ENCODE measurements at places on chromosomes 12 and 14.

DNA sequence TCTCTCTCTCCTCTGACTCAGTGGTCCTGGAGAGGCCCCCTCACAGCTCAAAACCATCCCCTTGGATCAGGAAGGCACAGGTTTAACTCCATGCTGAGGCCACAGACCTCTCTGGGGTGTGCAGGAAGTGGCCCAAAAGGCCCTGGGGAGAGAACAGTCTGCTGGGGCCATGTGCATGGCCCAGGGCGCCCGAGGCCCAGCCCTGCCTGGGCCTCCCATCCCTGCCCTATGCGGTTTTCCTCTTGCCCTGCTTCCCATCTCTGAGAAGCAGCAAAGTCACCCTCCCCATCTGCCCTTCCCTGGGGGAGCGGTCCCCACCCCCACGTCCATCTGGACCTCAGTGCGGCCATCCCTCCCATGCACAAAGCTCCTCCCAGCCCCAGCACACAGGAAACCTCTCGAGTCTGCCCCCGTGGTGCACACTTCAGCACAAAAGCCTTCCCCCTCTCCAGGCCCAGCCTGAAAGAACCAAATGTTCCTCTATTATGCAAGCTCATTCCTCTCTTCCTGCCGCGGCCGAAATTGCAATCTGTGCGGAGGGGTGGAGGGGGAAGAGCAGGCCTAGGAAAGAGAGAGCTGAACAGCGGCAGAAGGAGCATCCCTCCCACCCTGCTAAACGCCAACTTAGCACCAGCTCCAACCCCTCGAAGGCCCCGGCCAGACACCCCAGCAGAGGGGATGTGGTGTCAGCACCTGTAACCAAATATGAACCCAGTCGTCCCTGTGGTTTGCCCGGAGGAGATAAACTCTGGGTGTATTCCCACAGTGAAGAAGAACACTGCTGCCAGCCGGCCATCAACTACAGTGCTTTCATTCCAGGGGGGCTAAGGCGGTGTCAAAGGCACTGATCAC is 108.5 kb downstream of the SCARB1 start:
- peak; percentile 79 for DNase-seq

- no peak for DNase-seq
Measured at GRCh38 chr14:22233377-22233776, 355.6 kb downstream of the DAD1 start.

DNA sequence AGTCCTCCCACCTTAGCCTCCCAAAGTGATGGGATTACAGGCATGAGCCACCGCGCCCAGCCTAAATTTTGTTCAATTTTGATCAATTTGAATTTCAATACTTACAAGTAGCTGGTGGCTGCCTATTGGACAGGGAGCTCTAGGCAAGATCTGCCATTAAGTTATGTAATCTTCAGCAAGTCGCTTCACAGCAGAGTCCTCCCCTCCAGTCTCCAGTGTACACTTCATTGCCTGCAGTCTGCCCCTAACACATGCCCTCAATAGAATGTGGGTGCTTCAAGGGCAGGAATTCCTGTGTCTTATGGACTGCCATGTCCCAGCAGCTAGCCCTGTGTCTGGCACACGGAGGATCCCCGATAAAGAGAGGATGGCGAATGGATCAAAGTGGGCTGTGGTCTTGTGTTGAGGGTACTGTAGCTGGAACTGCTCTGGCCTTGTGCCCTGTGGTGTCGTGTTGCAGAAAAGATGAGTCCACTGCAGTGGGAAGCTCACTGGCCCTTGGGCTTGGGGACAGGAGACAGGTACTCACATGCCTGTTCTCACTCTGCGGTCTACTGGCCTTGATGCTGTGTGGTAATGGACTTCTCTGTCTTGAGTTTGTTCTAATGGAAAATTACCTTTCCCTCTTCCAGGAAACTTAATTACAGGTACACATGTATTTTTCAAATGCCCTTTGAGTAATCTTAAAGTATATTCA is 67.6 kb downstream of the TECPR2 start:
- no peak for DNase-seq

DNA sequence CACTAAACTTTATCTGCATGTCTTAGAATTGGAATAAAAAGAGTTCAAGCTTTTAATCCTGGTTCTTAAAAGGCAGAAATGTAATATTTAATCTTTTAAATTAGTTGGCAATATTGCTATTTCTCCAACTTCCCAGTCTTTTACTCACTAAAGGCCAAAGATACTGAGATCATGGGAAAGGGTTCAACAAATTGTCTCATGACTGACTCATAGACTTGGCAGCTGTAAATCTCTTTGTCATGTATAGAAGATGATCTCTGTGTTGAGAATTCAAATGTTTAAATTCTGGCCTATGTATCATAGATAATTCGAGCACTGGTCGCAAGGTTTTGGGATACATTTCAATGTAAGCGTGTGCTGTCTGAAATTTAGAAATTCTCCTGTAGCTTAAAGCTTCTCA is 40.1 kb upstream of the STRAP start:
- DNase-seq = no peak

GRCh38 chr12:2412305-2412643 is 359.5 kb downstream of the CACNA1C start:
- no peak for DNase-seq

- DNase-seq = no peak
Measured at GRCh38 chr14:84584511-84584910, 945.4 kb upstream of the FLRT2 start.

- peak; percentile 19 for DNase-seq
Measured at GRCh38 chr12:29317556-29318363, 63.2 kb downstream of the ERGIC2 start.

GRCh38 chr14:68016255-68016914 is 196.8 kb downstream of the RAD51B start:
- DNase-seq = no peak

DNA sequence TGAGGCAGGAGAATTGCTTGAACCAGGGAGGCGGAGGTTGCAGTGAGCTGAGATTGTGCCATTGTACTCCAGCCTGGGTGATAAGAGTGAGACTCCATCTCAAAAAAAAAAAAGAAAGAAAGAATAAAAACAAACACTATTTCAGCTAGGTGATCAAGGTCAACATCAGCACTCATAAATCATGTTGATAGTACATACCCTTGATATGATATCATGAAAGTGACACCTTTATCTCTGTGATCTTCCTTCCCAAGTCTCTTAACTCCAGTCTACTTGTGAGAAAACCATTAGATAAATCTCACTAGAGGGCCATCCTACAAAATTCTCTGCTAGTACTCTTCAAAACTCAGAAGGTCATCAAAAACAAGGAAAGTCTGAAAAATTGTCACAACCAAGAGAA is 44.2 kb upstream of the PTGR2 start:
- DNase-seq = no peak

- no peak for DNase-seq
Measured at GRCh38 chr14:50015716-50016115, 100.7 kb downstream of the VCPKMT start.

DNA sequence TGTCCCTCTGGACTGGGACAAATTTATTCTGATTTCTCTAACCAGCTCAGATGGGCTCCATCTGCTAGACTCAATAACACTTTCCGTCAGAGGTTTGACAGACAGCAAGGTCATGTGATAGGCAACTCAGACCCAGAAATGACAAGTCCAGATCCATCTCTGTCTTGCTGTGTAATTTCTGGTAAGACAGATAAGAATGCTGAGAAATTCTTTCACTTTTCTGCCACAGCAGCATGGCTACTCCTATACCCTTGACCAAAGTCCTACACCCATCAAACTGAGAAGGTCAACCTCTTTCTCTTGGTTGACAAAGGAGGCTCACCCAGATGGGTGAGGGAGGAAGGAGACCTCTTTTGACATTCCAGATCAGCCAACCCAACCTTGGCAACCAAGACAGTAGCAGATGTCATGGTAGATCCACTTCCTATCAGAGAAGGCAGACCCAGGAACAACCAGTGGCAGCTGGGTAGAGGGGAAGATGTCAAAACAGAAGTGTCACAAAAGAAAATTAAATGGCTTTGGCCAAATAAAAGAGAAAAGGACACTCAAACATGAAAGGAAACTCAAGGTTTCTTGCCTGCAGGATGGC is 36.9 kb upstream of the PRKAB1 start:
- no peak for DNase-seq

- DNase-seq = no peak
Measured at GRCh38 chr12:78145398-78145797, 314.7 kb downstream of the NAV3 start.

DNA sequence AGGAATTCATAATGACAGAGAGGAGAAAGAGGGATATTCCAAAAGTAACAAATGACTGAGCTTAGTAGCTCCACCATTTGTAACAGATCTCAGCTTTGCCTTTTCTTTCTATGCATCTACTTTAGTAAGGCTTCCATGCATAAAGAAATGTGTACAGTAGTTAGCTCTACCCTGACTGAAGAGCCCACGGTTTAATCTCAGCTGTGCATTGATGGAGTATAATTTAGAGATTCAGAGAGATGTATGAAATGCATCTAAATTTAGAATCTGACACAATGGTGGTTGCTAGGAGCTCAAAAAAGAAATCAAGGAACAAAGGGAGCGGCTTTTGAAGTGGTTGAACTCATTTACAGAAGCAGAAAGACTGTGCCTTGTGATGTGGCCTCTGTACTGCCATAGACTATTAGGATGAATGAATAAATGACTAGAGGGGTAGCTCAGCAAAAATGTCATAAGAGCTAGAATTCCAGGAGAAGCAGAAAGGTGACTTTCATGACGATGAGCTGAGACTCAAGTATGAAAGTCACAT is 838.6 kb downstream of the RPS29 start:
- no peak for DNase-seq

DNA sequence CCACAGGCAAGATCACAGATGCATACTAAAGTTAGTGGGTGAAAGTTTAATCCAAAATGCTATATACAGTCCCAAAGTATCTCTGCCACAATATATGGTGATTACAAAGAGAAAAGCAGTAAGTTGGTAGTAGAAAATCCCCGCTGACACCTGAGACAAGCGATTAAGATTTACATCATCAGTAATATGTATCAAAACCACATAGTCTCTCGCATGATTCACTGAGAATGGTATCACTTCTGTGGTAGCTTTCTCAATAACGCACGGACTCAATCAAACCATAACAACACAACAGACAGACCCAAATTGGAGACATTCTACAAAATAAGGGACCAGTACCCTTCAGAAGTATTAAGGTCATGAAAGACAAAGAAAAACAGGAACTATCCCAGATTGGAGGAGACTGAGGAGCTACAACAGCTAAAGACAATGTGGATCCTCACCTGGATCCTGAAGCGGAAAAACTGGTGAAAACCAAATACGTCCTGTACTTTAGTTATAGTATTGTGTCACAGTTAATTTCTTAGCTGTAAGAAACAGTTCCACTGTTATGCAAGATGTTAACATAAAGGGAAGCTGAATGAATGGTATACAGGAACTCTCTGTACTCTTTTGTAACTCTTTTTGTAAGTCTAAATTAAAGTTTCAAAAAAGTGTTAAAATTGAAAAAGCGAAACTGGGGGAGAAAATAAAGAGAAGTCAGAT is 51.0 kb downstream of the SPTLC2 start:
- DNase-seq = no peak

- DNase-seq = no peak
Measured at GRCh38 chr12:88272456-88272855, 130.3 kb downstream of the TMTC3 start.

GRCh38 chr14:21866479-21866878 is 192.9 kb upstream of the OR4E1 start:
- no peak for DNase-seq

GRCh38 chr12:3913278-3913677 is 40.1 kb upstream of the PARP11 start:
- no peak for DNase-seq

DNA sequence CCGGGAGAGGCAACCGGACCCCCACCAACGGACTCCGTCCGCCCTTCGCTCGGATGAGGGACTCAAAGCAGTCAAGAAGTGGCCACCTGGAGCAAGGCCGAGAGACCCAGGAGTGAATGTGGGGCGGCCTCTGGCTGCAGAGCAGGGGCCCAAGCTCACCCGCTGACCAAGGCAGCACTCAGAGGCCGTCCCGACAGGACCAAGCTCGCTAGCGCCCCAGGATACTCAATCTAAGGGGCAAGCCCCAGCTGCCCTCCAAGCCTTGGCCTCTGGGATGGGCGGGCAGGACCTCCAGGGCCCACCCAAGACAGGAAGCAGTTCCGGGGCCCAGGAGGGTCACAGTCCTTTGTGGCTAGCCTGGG is 936 bp downstream of the AKT1 start:
- DNase-seq = peak; percentile 78

- peak; percentile 95 for DNase-seq
Measured at GRCh38 chr14:105473677-105474482, 741 bp upstream of the CRIP2 start.

DNA sequence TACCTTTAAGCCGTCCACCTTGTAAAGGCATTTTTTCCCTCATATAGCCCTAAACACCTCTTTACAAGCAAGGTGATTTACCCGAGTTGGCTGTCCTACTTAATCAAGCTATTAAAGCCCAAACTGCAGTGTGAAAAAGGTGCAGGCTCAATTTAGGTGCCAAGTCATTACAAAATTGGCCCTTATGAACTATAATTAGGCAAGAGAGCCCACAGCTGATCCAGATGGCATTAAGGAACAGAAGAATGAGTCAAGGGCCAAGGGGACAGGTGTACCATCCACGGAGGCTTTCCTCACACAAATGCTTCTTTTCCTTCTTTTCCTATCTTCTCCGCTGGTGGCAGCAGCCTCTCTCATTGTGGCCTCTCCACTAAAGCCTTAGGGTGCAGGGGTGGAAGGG is 90.5 kb downstream of the TTC8 start:
- no peak for DNase-seq

- no peak for DNase-seq
Measured at GRCh38 chr14:76294876-76295275, 81.1 kb upstream of the ESRRB start.
